AG09309 (cell line): ENCODE measurements at places on chromosomes 5 and 9.

DNA sequence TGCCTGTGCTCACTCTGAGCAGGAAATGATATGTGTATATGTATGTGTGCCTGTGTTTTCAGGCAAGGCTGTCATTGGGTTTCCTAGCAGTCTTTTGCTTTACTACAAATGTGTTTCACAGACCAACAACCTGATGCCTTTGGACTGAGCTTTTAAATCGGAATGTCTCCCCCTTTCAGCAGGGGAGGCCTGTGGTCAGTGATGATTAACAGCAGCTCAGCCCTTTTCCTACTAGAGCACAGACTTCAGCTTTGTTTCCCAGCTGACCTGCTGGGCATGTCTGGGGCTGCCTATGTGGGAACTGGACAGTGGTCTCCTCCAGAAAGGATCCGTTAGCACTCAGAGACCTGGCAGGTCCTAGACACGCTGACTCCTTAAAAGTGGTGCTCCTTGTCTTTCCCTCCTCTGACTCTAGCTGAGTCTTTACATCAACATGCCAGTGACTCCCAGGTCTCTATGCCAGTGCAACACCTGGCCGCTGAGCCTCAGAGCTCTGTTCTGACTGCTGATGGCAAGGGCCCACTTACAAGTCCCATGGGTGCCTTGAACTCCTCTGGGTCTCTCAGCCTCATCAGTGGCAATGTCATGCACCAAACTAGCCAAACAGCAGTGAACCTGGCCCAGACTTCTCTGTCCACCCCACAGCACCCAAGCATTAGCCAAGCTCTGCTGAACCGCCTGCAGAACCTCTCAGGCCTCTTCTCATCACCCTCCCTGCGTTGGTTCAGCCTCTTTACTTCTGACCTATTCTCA is 7.7 kb downstream of the MACROH2A1 start:
- peak; percentile 72 for DNase-seq

DNA sequence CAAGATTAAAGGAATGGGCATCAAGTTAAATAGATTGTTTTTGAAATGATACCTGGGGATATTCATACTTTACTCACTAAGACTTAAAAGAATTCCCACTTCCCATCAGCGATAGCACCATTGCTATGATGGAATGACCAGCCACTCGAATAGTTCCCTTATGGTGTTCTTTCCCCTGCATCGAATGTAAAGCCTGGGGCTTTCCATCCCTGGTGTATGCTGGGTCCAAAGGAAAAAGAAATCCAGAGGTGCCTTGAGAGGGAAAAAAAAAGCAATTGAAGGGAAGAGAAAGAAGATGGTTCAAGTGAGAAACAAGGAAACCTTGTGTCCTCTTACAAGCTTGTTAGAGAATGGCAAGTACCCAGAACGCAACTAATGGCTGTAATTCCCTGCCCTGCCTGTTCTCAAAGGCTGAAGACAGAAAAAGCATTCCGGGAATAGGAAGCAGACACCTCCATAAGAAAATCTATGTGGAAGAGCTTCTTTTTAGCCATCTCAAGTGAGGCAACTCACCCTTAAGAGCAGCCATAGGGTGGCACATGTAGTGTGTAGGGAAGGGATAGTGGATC is 351.1 kb upstream of the DAB2 start:
- no peak for DNase-seq

DNA sequence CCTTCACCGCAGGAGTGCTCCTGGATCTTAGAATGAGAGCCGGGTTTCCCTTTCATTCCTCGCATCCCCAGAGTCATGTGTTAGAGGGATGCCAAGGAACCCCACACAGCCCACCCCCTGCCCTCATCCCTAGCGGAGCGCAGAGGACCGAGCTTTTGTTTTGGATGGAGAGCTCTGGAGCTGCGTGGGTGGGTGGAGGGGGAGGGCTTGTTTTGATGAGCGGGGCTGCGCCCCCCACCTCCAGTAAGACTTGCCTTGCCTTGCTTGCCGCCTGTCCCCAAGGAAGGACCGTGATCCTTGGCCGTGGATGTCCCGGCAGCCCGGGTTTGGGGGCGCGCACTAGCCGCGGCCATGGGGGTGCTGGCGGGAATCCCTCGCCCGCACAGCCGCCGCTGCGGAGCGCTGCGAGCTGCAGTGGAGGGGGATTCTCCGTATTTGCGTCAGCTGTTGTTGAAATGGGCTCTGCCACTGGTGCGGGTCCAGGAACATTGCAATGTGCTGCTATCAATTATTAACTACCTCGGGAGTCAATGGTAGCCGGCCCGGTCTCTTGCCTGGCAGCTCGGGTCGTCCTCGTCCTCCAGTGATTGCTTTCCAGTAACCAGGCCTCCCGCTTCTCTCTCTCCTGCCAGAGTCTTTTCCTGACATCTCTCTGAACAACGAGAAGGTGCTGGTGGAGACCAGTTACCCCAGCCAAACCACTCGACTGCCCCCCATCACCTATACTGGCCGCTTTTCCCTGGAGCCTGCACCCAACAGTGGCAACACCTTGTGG is 1.0 kb downstream of the EGR1 start:
- peak; percentile 18 for DNase-seq

DNA sequence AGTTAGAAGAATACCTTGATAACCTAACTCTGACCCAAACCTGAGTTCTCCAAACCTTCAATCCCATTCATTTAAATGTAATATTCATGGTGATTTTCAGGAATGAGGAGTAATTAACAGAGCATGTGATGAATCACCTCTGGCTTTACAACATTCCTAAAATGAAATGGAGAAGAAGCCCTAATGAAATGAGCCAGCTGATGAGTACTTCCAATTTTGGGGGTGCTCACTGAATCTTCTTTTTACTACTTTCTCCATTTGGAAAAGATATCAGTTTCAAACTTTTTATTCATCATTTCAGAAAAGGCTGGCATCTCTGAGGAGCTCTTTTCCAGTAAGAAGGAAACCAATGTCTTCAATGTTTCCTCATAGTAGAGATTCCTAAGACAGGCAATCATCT is 2.9 kb upstream of the SPINK5 start:
- no peak for DNase-seq

DNA sequence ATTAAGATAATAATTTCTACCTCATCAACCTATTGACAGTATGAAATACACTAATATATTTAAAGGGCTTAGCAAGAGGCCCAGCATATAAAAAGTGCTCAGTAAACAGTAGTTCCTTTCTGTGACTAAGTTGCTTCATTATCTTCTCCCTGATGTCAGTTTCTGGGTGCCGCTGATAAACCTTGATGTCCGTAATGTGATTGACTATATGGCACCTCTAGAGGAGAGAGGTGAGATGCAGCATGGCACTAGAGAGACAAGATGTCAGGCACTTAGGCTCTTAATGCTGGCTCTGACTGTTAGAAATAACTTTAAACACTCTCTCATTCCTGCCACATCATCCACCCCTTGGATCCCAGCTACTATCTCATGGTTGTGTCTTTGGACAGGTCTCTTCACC is 455.9 kb upstream of the KLF4 start:
- DNase-seq, result no peak

- DNase-seq, result peak; percentile 83
These were observed 18.1 kb downstream of the MYMK start for GRCh38 chr9:133506653-133507038.

- no peak for DNase-seq
These were observed 30.2 kb downstream of the ITGA2 start for GRCh38 chr5:53019320-53019719.

GRCh38 chr9:79570448-79571308 is 1.1 kb upstream of the TLE4 start:
- no peak for DNase-seq

DNA sequence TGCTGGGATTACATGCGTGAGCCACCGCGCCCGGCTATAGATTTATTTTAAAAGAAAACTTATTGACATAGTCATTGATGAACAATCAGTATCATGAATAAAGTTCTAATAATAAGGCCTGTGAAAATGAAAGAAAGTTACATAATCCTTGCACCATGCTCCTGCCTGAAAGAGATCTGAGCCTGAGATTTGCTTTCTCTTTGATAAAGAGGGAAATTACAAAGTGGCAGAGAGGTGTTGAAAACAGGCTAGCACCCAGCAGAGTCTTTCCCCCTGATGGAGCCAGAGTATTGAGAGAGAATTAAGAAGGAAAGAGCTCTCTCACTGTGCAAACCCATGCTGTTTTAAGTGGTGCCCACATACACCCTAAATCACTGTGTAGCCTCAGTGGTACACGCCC is 37.2 kb downstream of the SLC6A7 start:
- DNase-seq, result no peak

DNA sequence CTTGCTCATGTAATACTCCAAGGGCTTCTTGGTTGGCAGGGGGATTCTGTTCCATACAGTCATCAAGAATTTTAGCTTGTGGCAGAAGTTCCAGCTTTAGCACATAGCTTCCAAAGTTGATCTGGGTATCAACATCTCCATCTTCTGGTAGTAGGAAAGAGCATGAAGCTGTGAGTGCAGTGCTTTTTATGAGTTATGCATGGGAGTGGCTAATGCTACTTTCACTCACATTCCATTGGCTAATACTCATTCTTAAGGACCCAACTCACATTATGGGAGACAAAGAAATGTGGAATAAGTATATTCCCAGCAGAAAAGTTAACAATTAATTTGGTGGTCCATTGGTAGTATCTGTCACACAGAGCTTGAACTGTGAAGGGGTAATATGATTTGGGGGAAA is 194.2 kb upstream of the CHD1 start:
- DNase-seq, result no peak
